Activated CD8-positive, alpha-beta memory T cell treated with anti-CD3 and anti-CD28 coated beads for 48 hours (primary cell): ENCODE measurements at places on chromosomes 1 and 21.
A peak's percentile ranks its signal among the peaks of the same experiment; 100 is the strongest.

DNA sequence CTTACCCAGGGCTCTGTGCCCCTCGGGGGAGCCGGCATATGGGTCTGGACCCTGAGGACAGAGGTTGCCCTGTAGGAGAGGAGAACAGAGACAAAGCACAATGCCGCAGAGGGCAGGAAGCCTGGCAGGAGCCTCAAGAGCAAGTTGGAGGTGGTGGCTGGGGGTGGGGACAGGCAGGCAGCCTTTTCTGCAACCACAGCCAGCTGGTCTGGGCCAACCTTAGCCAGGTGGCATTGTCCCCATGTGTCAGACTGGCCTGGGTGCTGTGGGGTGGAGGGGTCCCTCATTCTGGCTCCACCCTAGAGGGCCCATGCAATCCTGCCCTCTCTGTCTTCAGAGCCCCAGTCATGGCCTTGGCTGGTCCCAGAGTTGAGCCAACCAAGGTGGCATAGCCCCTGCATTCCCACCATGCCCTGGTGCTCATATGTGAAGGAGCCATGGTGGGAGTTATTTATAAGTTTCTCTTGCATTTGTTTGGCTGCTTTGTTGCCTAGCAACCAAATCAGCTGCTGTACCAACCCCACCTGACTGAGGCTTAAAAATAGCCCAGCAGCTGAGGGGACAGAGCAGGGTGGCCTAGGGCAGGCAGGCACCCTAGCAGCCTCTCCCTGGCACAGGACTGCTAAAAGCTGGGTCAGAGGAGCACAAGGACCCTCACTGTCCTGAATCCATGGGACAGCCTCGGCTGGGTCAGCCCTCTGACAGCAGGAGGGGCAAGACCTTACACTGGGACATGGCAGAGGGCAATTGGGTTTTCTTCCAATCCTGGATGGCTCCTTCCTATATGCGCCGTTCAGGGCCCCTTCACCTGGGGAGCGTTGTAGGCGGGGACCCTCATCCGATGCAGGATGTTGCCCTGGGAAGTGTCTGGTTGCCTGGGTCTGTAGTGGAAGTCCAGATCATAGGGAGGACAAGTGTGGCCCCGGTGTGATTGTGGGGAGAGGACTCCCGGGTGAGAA is 19.5 kb downstream of the MAP7D1 start:
- no peak for DNase-seq

- no peak for DNase-seq
These were observed 9.8 kb upstream of the CAMTA1 start for GRCh38 chr1:6775261-6776043.

DNA sequence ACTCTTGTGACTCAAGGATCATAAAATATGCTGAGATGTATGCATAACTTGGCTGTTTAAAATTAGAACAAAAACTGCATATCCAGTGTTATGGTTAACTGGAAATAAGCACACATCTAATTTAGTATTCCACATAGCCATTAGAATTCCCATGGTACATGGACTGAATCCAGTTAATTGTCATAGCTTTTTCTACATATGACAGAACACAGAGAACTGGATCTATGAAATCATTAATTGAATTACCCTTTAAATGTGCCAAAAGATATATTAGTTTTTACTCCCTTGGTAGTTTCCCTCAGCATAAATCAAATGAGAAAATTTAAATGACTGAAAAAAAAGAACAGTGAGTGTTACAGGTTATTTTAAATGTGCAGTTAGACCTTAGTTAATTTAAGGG is 395.9 kb downstream of the NCAM2 start:
- no peak for DNase-seq

DNA sequence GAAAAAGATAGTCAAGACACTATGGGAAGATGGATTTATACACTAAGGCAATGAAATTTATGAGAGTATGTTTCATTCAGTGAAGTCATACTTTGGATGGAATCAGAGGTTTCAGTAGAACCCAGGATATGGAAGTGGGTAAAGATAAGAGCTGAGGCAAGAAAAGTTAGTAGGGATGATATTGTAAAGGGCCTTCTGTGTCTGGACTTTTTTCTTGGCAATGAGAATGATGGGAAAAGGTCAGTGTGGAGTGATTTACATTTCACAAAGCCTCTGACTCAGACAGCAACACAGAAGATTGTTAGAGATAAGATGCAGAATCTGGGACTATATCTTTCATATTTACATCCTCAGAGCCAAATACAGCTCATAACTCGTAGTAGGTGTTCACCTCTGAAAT is 32.1 kb downstream of the SH3BGR start:
- DNase-seq = no peak

DNA sequence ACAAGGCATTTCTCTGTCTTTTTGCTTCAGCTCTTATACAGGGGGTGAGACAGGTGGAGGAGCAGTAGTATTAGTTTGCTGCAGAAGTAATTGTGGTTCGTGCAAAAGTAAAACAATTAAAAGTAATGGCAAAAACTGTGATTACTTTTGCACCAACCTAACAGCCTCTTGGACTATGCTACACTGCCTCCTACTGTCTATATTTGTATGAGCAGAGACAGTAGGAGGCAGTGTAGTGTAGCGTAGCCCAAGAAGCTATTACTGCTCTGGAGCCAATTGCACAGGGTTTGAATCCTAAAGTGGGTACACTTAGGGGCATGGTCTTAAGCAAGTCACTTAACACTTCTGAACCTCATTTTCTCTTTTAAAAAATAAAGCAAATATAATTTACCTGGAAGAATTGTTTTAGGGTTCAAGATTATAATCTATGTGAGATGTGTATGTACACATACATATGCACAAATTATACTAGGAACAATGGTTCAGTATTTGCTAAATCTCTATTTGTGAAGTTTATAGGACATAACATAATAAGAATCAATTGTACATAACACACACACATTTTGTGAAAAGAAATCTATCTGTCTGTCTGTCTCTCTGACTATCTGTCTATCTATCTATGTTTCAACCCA is 103.8 kb downstream of the BRINP3 start:
- no peak for DNase-seq

DNA sequence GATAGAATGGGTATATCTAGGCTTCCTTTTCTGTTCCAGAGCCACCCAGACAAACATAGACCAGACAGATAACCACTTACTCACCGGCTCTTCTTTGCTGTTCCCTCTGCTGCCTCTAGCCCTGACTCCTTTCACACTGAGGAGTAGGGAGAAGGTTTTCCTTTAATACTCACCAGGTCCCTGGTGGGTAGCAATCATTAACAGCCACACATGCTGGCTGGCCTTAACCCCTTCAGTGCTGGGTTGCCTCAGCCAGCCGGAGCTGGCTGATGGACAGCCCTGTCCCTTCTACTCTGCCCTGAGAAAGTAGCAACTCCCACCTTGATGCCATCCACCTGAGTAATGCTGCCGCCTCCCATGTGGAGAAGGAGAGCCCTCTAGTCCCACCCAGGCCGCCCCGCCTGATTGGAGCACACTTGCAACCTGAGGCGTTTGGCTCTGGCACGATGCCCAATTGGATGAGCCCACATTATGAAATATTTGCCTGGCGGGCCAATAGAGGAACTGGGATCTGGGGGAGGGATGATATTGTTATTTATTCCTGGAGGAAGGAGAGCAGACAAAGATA is 71.6 kb downstream of the PLEKHA6 start:
- no peak for DNase-seq

DNA sequence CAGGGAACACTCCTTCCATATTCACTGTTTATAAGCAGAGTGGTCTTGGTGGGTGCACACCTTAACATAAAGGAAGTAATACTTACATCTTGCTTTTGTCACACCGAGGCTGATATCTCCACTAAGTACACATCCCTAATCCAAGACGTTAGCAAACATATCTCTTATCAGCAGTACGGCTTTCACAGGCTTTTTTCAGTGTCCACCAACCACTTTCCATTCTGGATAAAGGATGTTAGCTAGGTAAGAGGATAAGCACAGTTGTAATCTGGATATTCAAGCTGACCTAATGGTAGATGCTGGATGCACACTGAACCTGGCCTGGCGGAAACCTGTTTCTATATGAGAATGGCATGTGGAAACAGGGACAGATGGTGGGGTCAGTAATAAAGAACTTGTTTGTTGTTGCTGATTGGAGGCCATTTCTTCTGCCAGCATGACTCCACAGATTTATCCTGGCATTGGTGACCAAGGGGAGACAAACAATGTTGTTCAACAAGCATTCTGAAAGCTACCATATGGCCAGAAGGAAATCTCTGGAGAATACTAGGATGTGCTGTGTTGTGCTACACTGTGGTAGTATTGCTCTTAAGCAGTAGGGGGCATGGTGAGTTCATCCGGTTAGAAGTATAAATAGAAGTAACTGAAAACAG is 416.4 kb downstream of the PTBP2 start:
- DNase-seq = no peak

- DNase-seq = no peak
These were observed 13.3 kb downstream of the PLXNA2 start for GRCh38 chr1:208230668-208231529.

GRCh38 chr1:168136709-168137514 is at the start of gene GPR161:
TSS of gene GPR161 (minus strand) at chr1:168136930. CDS start at chr1:168104850, 32,080 bp downstream.
- no peak for DNase-seq

DNA sequence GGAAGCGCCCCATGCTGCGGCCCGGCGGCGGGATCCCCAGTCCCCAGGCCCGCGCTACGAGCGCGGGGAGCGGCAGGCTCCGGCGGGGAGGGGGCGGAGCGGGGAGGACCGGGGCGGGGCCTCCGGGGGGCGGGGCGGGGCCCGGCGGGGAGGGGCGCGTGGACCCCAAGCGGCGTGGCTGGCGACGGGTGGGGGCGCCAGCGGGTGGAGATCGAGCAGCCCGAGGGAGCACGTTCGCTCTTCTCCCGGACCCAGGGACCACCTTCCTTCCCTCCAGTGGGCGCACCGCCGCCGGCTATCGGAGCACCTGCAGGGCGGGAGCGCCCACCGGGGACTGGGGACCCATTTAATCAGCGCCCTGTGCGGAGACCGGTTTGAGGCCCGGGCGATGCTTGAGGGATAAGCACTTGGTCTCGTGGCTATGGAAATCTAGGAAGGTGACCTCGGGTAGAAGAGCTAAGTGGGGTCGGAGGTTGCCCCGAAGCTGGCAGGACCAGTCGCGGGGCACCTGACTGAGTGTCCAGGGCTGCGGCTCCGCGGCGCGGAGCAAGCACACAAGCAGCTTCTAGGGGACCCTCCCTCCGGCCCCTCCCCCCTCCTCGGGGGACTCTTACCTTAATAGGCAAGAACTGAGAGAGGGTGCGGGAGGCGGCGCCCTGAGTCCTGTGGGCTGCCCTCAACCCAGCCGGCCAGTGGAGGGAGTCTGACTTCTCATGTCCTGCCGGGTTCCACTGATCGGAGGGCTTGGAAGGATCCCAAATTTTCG is at the start of gene TSPAN2:
Gene TSPAN2, minus strand, starts transcription at position 84 of the 766 bp plus-strand sequence. Its CDS starts 71 bp downstream, at position 13.
- no peak for DNase-seq

DNA sequence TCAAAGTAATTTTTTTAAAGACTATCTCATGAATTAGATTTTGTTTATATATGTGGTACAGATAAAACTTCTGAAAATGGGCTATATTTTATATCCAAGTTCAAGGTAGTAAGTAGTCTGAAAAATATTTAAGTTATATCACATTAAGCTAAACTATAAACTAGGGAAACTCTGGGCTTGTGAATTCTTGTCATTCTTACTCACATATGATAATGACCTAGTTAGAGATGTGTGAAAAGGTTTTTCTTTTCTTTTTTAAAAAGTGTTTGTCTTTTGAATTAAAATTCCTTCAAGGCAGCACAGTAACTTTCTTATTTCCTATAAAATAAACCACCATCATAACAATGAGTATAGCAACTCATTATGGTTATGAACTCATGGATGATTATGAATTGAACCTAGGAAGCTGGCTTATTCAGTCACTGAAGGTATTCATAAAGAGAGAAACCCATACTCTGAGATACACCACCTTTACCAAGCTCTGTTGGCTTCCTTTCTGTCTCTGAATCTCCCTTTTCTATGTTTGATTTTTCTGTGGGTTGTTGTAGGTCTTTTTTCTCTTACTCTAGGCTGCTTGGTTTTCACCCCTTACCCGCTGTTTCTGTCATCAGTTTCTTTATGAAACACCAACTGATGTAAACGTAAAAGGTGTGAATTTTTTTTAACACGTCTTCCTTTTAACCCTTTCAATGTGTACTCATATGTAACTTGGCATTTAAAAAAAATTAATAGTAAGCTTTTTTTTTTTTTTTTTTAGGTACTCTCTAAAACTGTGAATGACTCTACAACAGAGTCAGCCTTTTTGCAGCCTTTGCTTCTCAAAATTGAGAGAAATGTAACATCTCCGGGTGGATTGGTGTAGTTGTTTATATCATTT is 25.2 kb downstream of the IL12RB2 start:
- no peak for DNase-seq

DNA sequence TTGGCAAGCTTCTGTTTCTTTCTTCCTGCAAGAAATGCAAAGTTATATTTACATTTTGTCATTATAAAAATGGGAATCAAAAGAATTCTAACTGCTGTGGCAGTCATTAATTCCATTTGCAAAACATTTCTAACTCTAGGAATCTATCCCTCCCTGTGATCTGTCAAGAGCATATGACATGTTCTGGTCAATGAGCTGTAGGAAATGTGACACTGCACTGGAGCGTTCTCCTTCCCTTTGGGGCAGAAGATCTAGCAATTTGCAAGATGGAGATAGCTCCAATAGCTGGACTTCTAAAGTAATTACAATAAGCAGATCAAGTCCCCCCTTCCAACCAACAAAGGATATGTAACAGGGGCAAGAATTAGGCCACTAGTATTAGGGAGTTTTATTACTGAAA is 6.3 kb downstream of the TOMM20 start:
- DNase-seq = no peak

GRCh38 chr1:16631248-16632043 is 18.1 kb upstream of the NBPF1 start:
- DNase-seq = peak; percentile 7

GRCh38 chr1:91166106-91166712 is 144.4 kb upstream of the ZNF644 start:
- no peak for DNase-seq

DNA sequence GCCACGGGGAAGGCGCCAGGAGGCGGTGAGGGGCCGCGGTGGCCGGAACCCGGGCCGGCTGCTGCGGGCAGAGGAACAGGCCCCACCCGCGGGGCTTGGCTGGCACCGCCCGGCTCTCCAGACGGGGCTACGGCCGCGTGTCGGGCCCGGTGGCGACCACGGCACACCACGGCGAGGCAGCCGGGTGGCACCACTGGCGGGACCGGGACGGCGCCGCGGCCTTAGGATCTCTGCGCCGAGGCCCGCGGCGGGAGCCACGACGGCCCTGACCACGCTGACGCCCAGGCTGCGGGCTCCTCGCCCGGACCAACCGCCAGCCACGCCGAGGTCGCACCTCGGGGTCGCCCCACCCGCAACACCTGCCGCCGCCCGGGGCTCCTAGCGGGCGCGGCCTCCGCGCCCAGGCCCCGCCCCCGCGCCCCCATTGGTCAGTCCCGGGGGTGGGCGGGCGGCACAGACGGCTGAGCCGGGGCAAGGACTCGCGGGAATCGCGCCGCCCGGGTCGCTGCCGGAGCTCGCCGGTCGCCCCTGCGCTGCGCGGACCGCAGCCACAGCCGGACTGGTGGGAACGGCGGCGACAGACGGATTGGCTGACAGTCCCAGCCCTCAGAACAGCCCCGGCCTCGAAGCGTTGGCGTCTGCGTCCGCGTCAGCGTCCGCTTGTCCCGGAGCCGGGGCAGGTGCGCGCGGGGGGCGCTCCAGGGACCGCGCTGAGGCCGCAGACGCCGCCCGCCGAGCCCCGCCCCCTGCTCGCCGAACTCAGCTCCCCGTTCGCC is at the start of gene BMP8A:
Gene BMP8A, plus strand, starts transcription at position 491 of the 776 bp plus-strand sequence. CDS start 356 bp downstream, outside the sequence.
- DNase-seq = peak; percentile 57

GRCh38 chr21:31317688-31318087 is 26.4 kb downstream of the TIAM1 start:
- no peak for DNase-seq

GRCh38 chr1:18972531-18972930 is 16.1 kb upstream of the IFFO2 start:
- no peak for DNase-seq
